ENCODE measurements at places on chromosomes 1 and 21. TPM values are rescaled to one million over a fixed set of nuclear protein-coding genes. Genes with fewer than 3 reads are reported as not detected.

Gene TAS1R3
- total RNA-seq, result 1.1 TPM

Gene RIMKLA
- 0.03 TPM for total RNA-seq

Gene MATN1
- 0.20 TPM for total RNA-seq

Gene TAL1
- total RNA-seq, result 0.42 TPM

Gene NPR1
- total RNA-seq, result not detected

Gene MMP23B
- 12.8 TPM for total RNA-seq

Gene AMIGO1
- 42.2 TPM for total RNA-seq

Gene FOXD3
- total RNA-seq, result not detected

Gene SERPINC1
- total RNA-seq, result not detected

Gene CR1L
- total RNA-seq, result not detected

Gene FMN2
- total RNA-seq, result not detected

Gene ABCA4
- total RNA-seq, result not detected

Gene LIN28A
- total RNA-seq, result not detected

Gene PRRX1
- not detected for total RNA-seq

Gene OPRD1
- total RNA-seq, result not detected
